ENCODE measurements at places on chromosomes 13 and 19. TPM values are rescaled to one million over a fixed set of nuclear protein-coding genes. Genes with fewer than 3 reads are reported as not detected.

RFX1 gene
- total RNA-seq, result 15.7 TPM

ZNF442 gene
- total RNA-seq, result 0.44 TPM

GRCh38 chr19:58406818-58407657 lies 1.4 kb upstream of the ZNF584 start:
- no peaks in the 10 kb centered on the region for H3K36me3 ChIP-seq
- H3K4me3 ChIP-seq, result no peak overlapping the region
- H3K4me1 ChIP-seq, result peaks cover 12% of the 10 kb centered on the region
- peak overlapping the region; percentile 87 for H3K27ac ChIP-seq

ZNF541 gene
- total RNA-seq, result 0.95 TPM

MRPL54 gene
- total RNA-seq, result 95.2 TPM

DNA sequence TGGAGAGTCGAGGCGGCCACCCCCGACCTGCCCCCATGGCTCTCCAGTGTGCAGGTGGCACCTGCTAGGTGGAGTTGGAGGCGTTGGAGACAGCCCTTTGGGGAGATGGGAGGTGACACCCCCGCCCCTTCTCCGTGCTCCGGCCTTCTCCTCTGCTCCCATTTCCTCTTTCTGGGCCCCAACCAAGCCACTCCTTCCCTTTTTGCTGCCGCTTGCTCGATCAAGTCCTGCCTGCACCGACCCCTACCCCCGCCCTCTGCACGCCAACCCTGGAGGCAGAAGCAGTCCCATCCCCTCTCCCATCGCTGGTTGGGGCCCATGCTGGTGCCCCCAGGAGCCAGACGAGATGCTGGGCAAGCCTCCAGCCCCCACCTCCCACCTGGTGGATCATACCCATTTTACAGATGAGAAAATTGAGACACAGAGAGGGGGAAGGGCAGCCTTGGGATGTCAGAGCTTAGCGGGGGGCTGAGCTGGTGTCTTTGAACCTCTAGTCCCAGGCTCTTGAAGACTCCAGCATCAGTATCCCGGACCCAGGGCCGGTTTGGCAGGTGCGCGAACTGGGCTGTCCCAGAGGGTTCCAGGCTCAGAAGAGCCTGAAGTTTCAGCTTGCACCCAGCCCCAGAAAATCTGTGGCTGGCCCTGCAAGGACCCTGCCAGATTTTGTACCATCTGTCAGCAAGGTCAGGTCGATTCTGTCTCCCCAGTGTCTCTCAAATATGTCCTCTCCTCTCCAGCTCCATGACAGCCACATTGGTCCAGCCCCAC lies 10.3 kb downstream of the GNA15 start:
- H3K27me3 ChIP-seq, result no peaks in the 10 kb centered on the region
- DNase-seq, result no peak
- no peaks in the 10 kb centered on the region for H3K4me1 ChIP-seq
- no peaks in the 10 kb centered on the region for H3K36me3 ChIP-seq

GRCh38 chr13:96091164-96092117 lies 1.5 kb downstream of the HS6ST3 start:
- no peak overlapping the region for H3K4me3 ChIP-seq
- H3K27ac ChIP-seq, result no peak overlapping the region

SPRY2 gene
- total RNA-seq, result not detected

CYP2S1 gene
- total RNA-seq, result 0.24 TPM

DNA sequence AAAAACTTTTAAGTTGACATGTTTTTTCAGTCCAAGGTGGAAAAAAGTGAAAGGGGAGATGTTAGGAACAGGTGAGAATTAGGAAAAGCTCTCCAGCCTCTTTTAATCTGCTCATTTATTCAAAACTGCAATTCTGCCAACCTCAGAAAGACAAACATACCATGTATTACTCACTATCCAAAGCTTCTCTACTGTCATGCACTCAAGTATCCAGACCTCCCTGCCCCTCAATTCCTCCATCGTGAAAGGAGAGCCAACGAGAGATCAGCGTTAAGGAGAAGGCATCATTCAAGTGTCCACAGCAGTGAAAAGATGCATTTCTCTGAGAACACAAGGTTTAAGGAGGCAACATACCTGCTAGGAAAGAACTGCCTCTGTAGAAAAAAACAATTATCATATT lies 24.5 kb downstream of the DIAPH3 start:
- no peak overlapping the region for H3K27ac ChIP-seq
- DNase-seq, result no peak
- H3K27me3 ChIP-seq, result no peaks in the 10 kb centered on the region

DNA sequence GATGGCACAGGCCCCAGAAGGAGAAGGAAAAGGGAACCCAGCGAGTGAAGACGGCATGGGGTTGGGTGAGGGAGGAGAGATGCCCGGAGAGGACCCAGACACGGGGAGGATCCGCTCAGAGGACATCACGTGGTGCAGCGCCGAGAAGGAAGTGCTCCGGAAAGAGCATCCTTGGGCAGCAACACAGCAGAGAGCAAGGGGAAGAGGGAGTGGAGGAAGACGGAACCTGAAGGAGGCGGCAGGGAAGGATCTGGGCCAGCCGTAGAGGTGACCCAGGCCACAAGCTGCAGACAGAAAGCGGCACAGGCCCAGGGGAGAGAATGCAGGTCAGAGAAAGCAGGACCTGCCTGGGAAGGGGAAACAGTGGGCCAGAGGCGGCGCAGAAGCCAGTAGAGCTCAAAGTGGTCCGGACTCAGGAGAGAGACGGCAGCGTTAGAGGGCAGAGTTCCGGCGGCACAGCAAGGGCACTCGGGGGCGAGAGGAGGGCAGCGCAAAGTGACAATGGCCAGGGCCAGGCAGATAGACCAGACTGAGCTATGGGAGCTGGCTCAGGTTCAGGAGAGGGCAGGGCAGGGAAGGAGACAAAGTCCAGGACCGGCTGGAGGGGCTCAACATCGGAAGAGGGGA lies 1.1 kb downstream of the PPP1R12C start:
- H3K36me3 ChIP-seq, result no peaks in the 10 kb centered on the region
- H3K27ac ChIP-seq, result peak overlapping the region; percentile 74
- peak; percentile 32 for DNase-seq
- H3K27me3 ChIP-seq, result no peaks in the 10 kb centered on the region
- H3K4me3 ChIP-seq, result peak overlapping the region; percentile 82

DNA sequence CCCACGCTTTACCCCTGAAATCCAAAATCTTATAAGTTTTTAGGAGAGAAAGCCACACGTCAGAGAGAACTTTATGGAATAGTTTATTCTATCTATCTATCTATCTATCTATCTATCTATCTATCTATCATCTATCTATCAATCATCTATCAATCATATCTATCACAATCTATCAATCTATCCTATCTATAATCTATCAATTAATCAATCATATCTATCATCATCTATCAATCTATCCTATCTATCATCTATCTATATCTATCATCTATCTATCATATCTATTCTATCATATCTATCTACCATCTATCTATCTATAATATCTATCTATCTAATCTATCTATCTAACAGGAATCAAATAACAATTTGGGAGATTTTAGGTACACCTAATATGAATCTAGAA lies 115.1 kb downstream of the FGF9 start:
- no peaks in the 10 kb centered on the region for H3K36me3 ChIP-seq
- DNase-seq, result no peak
- no peaks in the 10 kb centered on the region for H3K27me3 ChIP-seq
- H3K4me1 ChIP-seq, result no peaks in the 10 kb centered on the region
- no peak overlapping the region for H3K27ac ChIP-seq

MEIS3 gene
- not detected for total RNA-seq

DNA sequence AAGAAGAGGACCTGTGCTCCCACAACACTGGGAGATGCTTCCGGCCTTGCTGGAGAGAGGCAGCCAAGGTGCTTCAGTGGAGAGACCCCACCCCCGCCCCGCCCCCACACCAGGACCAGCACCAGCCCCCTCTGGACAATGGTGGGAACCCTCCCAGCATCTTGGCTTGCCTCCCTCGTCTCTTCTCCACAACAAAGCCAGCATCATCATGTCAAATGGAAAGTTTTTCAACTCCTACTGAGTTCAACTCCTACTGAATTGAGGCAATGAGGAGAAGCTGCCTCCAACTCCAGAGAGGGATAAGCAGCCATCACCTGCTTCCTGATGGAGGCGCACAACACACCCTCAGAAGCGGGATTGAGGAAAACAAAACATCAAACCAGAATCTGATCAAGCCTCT lies 12.8 kb downstream of the DEDD2 start:
- H3K4me1 ChIP-seq, result peaks cover 49% of the 10 kb centered on the region
- H3K27me3 ChIP-seq, result no peaks in the 10 kb centered on the region

- H3K27ac ChIP-seq, result no peak overlapping the region
- no peaks in the 10 kb centered on the region for H3K27me3 ChIP-seq
- peaks cover 16% of the 10 kb centered on the region for H3K36me3 ChIP-seq
- H3K4me1 ChIP-seq, result peaks cover 28% of the 10 kb centered on the region
- DNase-seq, result no peak
These were observed 11.3 kb downstream of the HNRNPM start for GRCh38 chr19:8456064-8456463.

Data from naive thymus-derived CD4-positive, alpha-beta T cell (primary cell).